Fibroblast of gingiva (primary cell): ENCODE measurements at places on chromosomes 4 and X.

GRCh38 chr4:113289766-113290165, 240.3 kb downstream of the ANK2 start:
- peak; percentile 26 for DNase-seq

DNA sequence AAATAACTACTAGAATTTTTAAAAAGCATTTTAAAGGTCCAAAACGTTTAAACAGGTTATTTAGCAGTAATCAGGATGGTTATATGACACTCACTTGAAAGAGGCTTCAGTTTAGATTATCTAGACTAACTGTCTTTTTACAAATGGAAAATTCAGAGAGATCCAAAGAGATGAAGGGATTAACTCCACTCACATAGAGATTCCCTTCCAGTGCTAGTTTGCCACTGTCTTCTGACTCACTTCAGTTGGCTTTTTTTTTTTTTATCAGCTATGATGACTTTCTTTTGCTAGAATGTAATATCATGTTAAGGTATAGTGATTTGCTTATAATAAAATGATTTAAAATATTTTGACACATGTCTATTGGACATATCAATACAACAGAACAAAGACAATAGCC, 43.8 kb downstream of the GALNT7 start:
- DNase-seq, result no peak

- no peak for DNase-seq
Measured at GRCh38 chrX:136907621-136908020, 27.1 kb upstream of the RBMX start.

DNA sequence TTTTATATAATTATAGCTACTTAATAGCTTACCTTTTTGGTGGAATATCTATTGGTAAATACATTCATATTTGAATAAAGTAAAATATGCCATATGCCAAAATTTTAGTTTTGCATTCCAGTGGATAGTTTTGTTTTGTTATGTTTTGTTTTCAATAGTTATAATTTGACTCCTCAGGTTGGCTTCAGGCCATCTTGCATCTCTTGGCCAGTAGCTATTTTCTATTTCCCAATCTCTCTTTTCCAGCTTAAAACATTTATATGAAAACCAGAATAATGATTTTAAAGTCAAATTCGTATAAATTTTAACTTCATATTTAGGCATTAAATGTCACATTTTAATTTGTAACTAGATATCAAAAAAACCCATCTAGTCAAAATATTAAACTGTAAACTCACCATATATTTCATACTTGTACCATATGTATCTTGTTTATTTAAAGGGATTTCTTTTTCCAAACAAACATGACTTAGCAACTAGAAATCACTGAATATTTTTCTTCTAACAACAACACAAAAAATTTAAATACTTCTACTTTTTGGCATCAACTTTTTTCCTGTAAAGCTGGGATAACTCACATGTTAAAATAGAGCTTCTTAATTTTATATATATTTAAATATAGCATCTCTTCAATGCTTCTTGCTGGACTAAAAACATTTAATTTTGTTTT, 1209.6 kb downstream of the PCDH7 start:
- peak; percentile 54 for DNase-seq

DNA sequence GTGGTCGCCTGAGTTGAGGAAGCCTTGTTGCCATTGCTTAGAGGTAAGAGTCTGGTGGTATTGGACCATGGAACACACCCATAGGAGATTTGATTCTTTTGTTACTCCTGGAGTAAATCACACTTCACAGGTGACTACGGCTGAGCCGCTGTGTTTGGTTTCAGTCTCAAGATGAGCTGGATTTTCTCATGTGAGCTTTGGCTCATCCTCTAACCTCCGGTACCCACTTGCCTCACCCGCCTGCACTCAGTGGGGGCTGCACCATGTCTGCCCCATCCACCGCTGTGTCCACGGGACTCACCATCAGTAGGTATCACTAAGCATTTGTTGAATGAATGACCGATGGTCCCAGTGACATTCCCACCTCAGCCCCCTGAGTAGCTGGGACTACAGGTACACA, 52.7 kb downstream of the HTT-AS start:
- no peak for DNase-seq

- DNase-seq, result no peak
Measured at GRCh38 chr4:102715057-102715456, 45.7 kb downstream of the MANBA start.

- no peak for DNase-seq
Measured at GRCh38 chrX:149639568-149639967, 8.0 kb upstream of the TMEM185A start.

DNA sequence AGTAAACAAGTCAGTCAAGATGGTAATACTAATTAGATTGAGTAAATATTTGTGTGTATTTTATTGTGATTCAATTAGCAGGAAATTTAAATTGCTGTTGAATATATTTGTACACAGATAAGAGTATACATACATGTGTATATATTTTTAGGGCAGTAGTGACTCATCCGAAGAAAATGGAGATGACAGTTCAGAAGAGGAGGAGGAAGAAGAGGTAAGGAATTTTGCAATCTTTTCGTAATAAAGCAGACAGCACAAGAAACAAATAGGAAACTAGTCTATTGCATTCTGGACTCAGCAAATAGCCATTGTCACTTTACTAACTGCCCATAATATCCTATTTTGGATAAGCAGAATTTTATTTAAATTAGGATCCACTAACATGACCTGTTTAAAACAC, 6.6 kb downstream of the IBSP start:
- DNase-seq, result no peak

GRCh38 chr4:186189656-186190055, 1.7 kb upstream of the CYP4V2 start:
- no peak for DNase-seq

GRCh38 chrX:20623448-20623847, 356.7 kb upstream of the RPS6KA3 start:
- no peak for DNase-seq

DNA sequence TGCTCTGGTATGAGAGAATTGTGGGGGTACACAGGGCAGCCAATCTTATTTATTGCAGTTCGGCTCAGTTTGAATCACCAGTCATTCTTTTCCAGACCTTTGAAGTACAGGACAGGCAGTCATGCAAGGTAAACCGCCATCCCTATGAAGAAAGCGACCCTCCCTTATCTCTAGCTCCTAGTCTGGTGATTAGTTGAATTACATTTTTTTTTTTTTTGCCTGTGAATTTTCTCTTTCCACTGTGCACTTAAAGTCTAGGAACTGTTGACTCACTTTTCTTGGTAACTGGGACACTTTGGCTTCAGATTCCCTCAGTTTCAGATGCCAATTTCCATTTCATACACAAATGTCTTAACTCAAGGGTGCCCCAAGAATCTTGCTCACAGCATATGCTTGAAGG, 82.4 kb upstream of the FAM9C start:
- DNase-seq, result peak; percentile 22

DNA sequence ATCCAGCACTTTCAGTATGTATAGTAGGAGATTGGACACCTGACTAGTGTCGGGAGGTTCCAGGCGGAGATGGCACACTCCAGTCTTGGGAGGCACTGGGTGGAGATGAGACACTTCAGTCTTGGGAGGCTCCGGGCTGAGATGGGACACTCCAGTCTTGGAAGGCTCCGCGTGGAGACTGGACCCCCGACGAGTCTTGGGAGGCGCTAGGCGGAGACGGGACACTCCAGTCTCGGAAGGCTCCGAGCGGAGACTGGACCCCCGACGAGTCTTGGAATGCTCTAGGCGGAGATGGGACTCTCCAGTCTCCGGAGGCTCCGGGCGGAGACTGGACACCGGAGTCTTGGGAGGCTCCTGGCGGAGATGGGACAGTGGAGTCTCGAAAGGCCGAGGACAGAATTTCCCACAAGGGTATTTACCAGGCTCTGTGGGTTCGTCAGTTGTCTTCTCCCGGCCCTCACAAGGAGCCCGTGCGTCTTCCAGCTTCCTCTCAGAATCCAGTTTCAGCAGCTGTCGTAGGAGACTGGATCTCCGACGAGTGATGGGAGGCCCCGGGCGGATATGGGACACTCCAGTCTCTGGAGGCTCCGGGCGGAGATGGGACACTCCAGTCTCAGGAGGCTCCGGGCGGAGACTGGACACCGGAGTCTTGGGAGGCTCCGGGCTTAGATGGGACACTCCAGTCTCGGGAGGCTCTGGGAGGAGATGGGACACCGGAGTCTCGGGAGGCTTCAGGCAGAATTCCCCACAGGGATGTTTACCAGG, 952 bp downstream of the FAM47A start:
- no peak for DNase-seq

DNA sequence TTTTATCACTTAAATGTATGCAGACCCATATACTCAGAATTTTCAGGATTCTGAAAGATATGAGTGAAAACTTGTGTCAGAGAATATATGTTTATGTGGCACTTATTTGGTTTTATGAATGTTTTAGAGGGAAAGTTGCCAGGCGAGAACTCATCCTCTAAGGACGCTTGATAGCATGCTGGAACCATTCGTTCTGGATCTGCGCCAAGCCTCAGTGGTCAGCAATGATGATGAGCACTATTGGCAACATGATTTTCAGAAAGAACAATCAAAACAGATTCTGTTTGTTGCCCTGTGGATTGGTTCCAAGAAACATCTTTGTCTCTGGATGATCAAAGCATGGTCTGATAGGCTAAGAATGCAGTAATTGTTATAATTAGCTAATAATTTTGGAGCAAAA, 32.1 kb upstream of the RAPGEF2 start:
- peak; percentile 85 for DNase-seq

- DNase-seq, result no peak
Measured at GRCh38 chrX:121405826-121406225, 358.4 kb downstream of the GLUD2 start.
